ENCODE measurements at places on chromosomes 16 and 17. TPM values are rescaled to one million over a fixed set of nuclear protein-coding genes. Genes with fewer than 3 reads are reported as not detected.

DNA sequence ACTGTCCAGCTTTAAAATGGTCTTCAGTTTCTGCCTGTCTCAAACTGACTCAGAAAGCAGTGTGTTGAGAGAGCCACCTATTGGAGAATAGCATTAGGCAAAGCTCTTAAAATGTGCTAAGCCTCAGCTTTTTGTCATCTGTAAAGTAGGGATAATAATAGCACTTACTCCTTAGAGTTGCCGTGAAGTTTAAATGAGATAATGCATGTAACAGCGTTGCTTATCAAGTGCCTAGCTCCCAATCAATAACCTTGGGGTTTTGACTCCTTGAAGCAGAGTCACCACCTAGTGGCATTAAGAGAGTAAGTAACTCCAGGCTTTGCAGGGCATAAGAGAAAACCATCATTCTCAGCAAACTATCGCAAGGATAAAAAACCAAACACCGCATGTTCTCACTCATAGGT lies 163.3 kb downstream of the HS3ST2 start:
- no peak for DNase-seq

Gene CXCL16
- total RNA-seq, result 3.7 TPM

DNA sequence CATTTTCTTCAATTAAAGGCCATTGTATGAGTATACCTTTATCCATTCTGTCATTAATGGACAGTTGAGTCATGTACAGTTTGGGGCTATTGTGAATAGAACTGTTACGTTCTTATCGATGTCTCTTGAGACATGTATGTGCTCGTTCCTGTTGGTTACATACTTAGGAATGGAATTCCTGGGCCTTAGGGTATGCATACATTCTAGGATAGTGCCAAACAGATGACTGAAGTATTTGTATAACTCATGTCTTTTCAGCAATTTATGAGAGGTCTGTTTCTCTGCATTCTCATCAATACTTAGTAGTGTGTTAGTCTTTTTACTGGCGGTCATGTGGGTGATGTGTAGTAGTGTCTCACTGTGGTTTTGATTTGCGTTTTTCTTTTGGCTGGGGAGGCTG lies 81.2 kb downstream of the USP22 start:
- DNase-seq, result no peak

- no peak for DNase-seq
Measured at GRCh38 chr16:88913870-88914269, 47.4 kb upstream of the PABPN1L start.

DNA sequence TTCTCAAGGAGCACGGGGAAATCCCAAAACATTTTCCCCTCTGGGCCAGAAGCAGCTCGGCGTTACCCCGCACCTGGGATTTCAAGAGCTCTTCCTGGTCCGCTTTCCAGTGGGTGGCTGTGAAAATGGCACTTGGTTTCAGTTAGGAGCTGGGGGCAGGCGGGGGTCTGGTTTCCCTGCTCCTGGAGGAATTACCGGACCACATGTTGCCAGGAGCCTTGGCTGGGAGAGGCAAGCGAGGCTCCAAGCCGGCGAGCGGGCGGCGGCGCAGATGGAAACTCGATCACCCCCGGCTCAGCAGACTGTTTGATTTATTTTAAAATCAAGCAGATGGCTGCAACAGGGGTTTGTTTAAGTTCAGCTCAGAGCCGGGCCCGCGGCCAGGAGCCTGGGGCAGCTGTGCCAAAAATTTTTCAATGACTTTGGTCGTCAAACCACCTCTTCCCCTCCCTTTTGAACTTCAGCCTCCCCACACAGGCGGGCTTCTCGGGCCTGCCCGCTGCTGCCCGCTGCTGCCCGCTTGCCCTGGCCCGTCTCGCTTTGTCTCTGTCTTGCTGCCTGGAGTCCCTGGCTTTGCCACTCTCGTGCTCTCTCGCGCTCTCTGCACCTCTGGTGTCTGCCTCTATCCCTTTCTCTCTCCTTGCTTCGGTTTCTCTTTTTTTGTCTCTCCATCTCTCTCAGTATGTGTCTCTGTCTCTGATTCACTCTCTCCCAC lies 108.0 kb upstream of the CIBAR2 start:
- no peak for DNase-seq

DNA sequence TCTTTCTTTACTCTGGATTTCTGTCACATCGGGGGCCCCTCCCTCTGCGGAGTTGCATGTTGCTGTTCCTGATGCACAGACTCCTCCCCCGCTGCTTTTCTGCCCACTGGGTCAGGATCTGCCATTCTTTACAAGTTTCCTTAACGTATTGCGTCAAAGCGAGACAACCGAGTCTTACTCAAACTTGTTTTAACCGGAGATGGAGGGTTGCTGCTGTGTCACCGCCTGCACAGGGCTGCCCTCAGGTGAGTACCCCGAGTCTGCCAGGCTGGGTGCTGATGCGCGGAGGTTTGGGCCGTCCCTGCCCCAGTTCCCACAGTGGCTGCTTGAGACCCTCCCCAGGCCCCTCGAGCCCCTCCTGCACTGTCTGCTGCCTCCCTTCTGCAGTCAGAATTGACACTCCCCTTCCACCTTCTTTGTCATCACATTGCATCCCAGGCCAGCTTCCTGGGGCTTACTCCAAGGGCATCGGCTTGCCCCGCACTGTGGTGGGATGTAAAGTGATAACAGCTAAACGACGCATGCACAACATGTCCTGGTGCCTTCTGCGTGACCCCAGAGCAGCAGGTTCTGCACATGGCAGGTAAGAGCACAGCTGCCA lies 19.3 kb downstream of the CARHSP1 start:
- no peak for DNase-seq

GRCh38 chr17:55737976-55738501 lies 12.8 kb upstream of the PCTP start:
- no peak for DNase-seq

- DNase-seq, result no peak
Measured at GRCh38 chr16:75112734-75113491, 3.7 kb downstream of the LDHD start.

GRCh38 chr17:9115214-9116191 lies 94.2 kb downstream of the NTN1 start:
- DNase-seq, result peak; percentile 9

GRCh38 chr17:57892146-57892819 lies 42.4 kb upstream of the MRPS23 start:
- peak; percentile 68 for DNase-seq

Gene NHERF1
- total RNA-seq, result 153 TPM

- DNase-seq, result no peak
Measured at GRCh38 chr16:14111713-14112538, 40.8 kb downstream of the MRTFB start.

Gene TUBB3
- 2.6 TPM for total RNA-seq

GRCh38 chr16:27286451-27286850 lies 17.9 kb upstream of the NSMCE1 start:
- DNase-seq, result no peak

DNA sequence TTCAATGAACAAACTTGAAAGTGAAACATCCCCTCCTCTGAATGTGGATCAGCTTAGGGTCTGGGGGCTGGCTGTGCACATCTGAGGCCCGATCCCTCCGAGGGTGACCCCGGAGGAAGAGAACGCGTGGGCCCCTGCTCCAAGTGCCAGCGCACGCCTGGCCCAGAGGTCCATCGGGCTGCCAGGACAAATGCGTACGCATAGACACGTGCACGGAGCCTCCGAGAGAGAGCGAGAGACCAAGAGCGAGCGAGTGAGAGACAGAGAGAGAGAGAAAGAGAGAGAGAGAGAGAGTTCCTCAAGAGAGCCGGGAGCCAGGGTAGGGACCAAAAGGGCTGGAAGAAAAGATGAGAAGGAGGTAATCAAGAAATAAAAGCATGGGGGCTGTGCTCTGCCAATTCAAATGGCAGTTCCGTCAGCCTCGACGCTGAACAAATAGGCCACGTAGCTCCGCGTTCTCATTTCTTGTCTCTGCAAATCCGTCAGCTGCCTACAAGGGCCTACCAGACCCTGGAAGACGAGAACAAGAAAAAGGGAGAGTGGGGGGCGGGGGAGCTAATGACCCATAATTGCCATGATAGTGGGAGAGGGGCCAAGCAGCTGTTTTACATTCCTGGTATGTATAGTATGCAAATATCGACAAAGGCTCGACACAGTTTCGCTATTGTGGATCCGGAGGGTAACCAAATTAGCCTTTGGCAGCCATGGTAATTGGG lies 435.3 kb upstream of the ZFHX3 start:
- no peak for DNase-seq

Gene HOXB7
- total RNA-seq, result 0.51 TPM

- DNase-seq, result peak; percentile 11
Measured at GRCh38 chr17:77957235-77957856, 1.2 kb upstream of the TNRC6C start.
